Diencephalon (tissue), 1 donor: ENCODE measurements at places on chromosomes 16 and 17. TPM values are rescaled to one million over a fixed set of nuclear protein-coding genes. Genes with fewer than 3 reads are reported as not detected.

Gene TP53TG3C
- not detected for total RNA-seq

Gene ATP2A3
- total RNA-seq, result 2.8 TPM

Gene CDK10
- 36.9 TPM for total RNA-seq

Gene HBQ1
- 7.8 TPM for total RNA-seq

Gene SLC9A5
- 2.8 TPM for total RNA-seq

Gene UMOD
- total RNA-seq, result 0.23 TPM

Gene SLC2A4
- 0.23 TPM for total RNA-seq

Gene RND2
- 28.4 TPM for total RNA-seq

Gene MAF
- total RNA-seq, result 13.1 TPM

Gene HCRT
- total RNA-seq, result 1.6 TPM

Gene TBC1D3D
- total RNA-seq, result not detected

Gene EPN3
- 0.23 TPM for total RNA-seq

Gene HOXB13
- total RNA-seq, result not detected

Gene HOXB4
- total RNA-seq, result not detected

Gene ARHGAP44
- 19.1 TPM for total RNA-seq

Gene PNMT
- 3.2 TPM for total RNA-seq

Gene TBC1D26
- 0.23 TPM for total RNA-seq

Gene SLC5A2
- total RNA-seq, result 2.1 TPM

Gene FOXN1
- not detected for total RNA-seq

Gene PRR11
- total RNA-seq, result 2.5 TPM

Gene MYH2
- under 0.01 TPM for total RNA-seq

Gene OR4D1
- total RNA-seq, result under 0.01 TPM

Gene HSPB9
- total RNA-seq, result 0.23 TPM

Gene TACO1
- total RNA-seq, result 10.1 TPM

Gene MYCBPAP
- total RNA-seq, result 1.8 TPM

Gene CD2BP2
- 39.9 TPM for total RNA-seq

Gene LPO
- 0.23 TPM for total RNA-seq

Gene HOXB5
- not detected for total RNA-seq

Gene RTN4RL1
- 14.3 TPM for total RNA-seq

Gene USP6
- 0.23 TPM for total RNA-seq

Gene PITPNM3
- total RNA-seq, result 25.6 TPM

Gene CLEC18B
- 2.3 TPM for total RNA-seq

Gene KRTAP1-5
- total RNA-seq, result not detected

Gene MT1F
- 1.8 TPM for total RNA-seq

Gene SLC5A11
- total RNA-seq, result not detected

Gene GPR139
- total RNA-seq, result 3.2 TPM

Gene WFIKKN2
- 14.3 TPM for total RNA-seq

Gene KRT35
- not detected for total RNA-seq

Gene PYY
- total RNA-seq, result not detected

Gene CCL8
- not detected for total RNA-seq

Gene ITGB3
- 2.1 TPM for total RNA-seq

Gene MYH8
- under 0.01 TPM for total RNA-seq

Gene CD300LG
- total RNA-seq, result not detected

Gene KRTAP16-1
- total RNA-seq, result not detected

Gene NPIPA1
- 60.9 TPM for total RNA-seq

Gene ABCA9
- total RNA-seq, result 8.8 TPM

Gene ADAM11
- 19.8 TPM for total RNA-seq

Gene RABEP1
- 122 TPM for total RNA-seq

Gene MVD
- total RNA-seq, result 45.7 TPM

Gene KRTAP4-4
- total RNA-seq, result not detected

Gene NPW
- total RNA-seq, result not detected

Gene SYT17
- total RNA-seq, result 32.5 TPM

Gene NUDT16L1
- total RNA-seq, result 47.5 TPM

Gene SMARCE1
- total RNA-seq, result 95.5 TPM

Gene NPIPB13
- 2.5 TPM for total RNA-seq

Gene ADAD2
- total RNA-seq, result 0.23 TPM

Gene MIEF2
- total RNA-seq, result 21.7 TPM

Gene KCNH6
- total RNA-seq, result 0.69 TPM

Gene TM4SF5
- not detected for total RNA-seq

Gene PERCC1
- total RNA-seq, result not detected
